ENCODE measurements at places on chromosomes 16 and 17. TPM values are rescaled to one million over a fixed set of nuclear protein-coding genes. Genes with fewer than 3 reads are reported as not detected.

DNA sequence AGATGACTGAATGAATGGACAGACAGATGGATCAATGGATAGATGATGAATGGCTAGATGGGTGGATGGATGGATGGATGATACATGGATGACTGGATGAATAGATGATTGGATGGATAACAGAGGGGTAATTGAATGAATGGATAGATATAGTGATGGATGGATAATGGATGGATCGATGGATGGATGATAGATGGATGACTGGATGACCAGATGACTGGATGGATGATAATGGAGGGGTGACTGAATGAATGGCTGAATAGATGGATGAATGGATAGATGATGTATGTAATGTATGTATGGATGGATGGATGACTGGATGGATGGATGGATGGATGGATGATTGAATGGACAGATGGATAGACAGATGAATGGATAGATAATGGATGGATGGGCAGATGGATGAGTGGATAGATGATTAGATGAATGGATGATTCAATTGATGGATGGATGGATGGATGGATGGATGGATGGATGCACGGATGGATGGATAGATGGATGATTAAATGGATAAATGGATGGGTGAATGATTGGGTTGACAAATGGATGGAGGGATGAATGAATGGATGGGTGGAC lies 87.7 kb downstream of the CDYL2 start:
- no peak for DNase-seq

GRCh38 chr17:78609191-78609641 lies 32.0 kb upstream of the DNAH17 start:
- DNase-seq = no peak

GRCh38 chr17:50184064-50184463 lies 17.4 kb downstream of the COL1A1 start:
- DNase-seq = no peak

DNA sequence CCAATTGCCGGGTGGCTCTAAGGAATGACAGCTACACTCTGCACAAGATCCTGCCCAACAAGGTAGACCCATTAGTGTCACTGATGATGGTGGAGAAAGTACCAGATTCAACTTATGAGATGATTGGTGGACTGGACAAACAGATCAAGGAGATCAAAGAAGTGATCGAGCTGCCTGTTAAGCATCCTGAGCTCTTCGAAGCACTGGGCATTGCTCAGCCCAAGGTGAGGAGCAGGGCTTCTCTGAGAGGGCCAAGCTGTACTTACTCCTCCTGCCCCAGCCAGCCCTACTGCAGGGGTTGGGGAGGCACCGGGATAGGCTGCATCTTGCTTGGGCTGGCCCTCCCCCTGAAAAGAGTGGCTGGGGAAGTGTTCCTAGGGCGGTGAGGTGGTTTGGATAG lies 2.8 kb upstream of the FTSJ3 start:
- DNase-seq = no peak

The NPIPA3 gene
- 10.0 TPM for polyA plus RNA-seq

- DNase-seq = no peak
Observed at GRCh38 chr17:53039981-53040380, 782.7 kb upstream of the KIF2B start.

GRCh38 chr16:28162326-28162877 lies 49.4 kb downstream of the XPO6 start:
- no peak for DNase-seq

The ANKRD40CL gene
- 0.25 TPM for polyA plus RNA-seq

The SPNS2 gene
- polyA plus RNA-seq = 41.5 TPM

DNA sequence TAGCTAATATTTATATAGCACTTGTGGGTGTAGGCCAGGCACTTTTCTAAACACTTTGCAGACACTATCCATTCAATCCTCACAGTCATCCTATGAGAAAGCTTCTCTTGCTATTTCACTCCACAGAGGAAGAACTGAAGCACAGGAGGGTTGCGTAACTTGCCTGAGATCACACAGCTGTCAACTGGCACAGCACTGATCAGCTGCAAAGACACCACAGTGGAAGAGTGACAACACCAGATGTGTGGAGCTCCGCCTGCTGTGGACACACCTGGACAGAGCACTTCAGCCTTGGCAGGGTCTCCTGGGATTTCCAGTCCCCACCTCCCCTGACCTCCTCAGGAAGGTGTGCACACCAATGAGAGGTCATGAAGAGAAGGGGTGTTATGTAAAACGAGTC lies 13.3 kb upstream of the CNEP1R1 start:
- DNase-seq = no peak

The PEX12 gene
- 12.4 TPM for polyA plus RNA-seq

The BOLA2 gene
- polyA plus RNA-seq = 9.4 TPM

- no peak for DNase-seq
Observed at GRCh38 chr17:18039535-18040260, 490 bp downstream of the GID4 start.

DNA sequence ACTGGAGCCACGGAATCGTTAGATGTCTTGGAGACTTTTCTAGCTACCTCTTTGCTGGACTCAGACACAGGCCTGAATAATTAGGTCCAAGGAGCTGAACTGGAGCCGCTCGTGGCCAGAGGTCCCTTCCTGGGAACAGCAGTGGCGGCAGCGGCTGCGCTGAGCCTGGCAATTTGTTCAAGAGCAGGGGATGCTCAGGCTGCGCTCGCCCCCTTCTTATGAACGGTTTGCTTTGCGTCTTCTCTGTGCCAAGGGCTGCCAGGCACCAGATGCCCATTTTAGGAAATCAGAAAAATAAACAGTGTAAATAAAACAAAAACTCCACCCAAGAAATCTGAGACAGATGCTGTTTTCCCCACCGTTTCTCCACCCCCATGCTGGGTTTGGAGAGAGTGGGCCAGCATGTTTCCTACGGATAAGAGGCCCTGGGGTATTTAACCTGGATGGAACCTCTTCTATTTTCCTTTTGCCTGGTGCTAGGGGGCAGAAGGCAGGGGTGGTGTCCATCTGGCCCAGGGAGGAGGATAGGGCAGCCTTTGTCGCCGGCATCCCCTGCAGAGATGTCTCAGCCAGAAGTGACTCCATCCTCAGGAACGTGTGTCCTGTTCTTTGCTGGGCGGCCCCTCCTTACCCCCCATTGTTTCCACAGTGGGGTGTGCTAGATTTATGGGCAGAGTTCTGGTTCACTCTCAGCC lies 163.4 kb downstream of the SEC14L1 start:
- DNase-seq = no peak

All from right renal cortex interstitium (tissue), 3 donors.